ENCODE measurements at places on chromosomes 6 and 20.

GRCh38 chr6:45472382-45472781, 94.6 kb upstream of the SUPT3H start:
- no peak for DNase-seq

- no peak for DNase-seq
These were observed 317.1 kb downstream of the ESR1 start for GRCh38 chr6:152124429-152125074.

DNA sequence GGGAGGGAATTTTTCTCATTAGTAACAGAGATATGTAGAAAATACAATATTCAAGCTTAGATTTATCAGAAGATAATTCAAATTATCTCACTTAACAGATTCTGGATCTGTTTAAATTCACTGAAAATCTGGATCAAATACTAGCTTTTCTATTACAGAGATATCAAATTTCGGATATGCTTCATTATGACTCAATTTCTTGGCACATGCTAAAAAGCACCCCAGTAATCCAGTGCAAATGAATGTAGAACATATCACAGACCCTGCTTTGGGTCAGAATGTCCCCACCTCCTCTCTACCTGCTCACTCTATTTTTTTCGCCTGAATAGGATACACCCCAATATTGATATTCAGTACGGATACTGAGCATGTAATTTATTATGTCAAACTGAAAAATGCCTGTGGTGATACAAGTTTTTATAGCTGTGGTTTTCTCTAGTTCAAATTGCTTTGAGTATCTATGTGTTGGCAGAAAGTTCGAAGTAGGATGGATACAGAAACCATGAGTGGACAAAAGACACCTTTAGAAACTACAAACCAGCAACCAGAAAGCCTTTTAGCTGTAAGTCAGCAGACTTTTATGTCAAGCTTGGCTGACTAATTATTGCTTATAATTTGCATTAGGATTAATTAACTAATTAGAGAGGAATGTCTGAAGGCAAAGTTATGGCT, 290.0 kb downstream of the TFAP2B start:
- DNase-seq: no peak

DNA sequence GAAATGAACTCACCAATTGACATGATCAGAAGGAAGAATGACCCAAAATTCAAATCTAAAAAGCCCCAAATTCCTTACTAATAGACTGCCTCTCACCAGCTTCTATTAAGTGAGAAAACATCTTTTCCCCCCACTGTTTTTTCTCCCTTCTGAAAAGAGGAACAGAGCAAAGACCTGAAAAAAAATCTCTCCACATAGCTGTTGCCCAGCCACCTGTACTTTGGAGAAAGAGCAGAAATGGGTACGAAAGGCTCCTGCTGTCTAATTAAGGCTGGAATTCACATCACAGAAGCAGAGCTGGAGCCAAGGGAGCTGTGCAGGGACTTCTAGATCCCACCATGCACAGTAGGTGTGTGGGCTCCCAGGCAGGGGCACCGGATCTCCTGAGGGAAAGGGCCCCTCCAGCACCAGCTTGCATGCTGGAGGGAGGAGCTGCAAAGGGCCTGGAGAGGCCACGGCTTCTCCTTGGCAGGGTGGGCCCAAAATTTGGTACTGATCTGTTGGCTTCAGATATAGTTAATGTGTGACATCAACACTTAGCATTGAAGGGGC, 73.2 kb upstream of the DUSP22 start:
- no peak for DNase-seq

GRCh38 chr6:28659250-28659566, 133.5 kb downstream of the GPX5 start:
- DNase-seq: no peak

DNA sequence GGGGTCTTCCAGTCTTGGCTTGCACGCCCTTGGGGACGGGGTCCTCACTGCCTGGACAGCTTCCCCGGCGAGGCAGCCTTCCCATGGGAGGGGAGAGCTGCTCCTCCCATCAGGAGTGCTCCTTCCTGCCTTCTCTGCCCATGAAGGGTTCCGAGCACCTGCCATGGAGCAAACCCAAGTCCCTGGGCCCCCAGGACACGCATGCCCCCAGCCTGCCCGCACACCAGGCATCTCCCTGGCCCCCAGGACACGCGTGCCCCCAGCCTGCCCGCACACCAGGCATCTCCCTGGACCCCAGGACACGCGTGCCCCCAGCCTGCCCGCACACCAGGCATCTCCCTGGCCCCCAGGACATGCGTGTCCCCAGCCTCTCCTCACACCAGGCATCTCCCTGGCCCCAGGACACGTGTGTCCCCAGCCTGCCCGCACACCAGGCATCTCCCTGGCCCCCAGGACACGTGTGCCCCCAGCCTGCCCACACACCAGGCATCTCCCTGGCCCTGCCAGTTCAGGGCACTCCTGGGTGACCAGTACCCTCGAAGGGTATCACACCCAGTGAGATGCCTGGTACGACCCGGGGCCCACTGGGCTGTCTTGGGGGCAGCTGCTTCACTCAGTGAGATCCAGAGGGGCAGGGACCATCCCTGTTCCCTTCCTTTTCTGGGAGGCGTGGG, 21.7 kb downstream of the COL20A1 start:
- no peak for DNase-seq

DNA sequence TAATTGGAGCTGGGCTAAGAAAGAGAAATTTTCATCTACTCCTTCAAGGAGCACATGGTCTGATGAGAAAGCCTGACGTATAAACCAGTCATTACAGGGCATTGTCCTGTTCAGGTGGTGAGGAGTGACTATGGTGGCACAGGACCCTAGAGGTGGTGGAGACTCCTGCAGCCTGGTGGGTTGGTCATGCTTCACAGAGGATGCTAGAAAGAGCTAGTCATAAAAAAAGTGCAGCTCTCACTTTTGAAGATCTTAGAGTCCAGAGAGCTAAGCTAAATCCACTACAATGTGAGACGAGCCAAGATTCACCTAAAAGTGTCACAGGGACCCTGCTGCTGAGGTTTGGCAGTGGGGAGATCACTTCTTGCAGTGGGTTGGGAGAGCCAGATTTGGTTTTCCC, 9.8 kb upstream of the ZNF831 start:
- DNase-seq: no peak

DNA sequence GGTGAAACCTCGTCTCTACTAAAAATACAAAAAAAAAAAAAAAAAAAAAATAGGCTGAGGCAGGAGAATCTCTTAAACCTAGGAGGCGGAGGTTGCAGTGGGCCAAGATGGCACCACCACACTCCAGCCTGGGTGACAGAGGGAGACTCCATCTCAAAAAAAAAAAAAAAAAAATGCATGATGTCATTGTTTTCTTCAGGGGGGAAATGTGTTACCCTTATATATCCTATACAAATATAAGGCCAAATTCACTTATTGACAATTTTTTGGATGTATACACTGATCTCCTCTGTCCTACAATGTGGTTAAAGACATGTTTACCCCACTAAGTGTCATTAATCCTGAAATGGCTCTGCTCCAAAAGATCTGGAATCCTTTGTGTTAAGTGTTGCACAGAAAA, 73.1 kb downstream of the TPBG start:
- DNase-seq: no peak

DNA sequence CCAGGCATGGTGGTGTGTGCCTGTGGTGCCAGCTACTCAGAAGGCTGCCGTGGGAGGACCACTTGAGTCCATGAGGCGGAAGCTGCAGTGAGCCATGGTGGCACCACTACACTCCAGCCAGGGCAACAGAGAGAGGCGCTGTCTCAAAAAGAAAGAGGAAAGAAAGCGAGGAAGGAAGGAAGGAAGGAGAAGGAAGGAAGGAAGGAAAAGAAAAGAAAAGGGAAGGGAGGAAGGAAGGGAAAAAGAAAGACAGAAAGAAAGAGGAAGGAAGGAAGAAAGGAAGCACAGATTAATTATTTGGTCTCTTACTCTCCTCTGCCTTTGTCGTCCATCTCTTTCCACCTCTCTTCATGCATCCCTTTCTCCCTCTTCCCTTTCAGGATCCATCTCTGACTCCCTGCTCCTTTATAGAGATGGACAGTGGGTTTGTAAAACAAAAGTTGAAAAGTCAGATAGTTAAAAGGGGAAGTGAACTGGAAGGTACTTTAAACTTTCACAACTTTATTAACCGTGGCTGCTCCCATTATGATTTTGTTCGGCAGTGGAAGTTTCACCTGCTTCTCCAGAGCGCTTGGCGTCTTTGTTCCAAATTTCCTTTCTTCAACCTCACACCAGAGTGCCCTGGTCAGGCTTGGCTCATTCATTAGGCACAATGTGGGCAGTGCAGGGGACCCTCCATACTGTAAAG, 1.5 kb downstream of the HLA-DQA1 start:
- DNase-seq: no peak

DNA sequence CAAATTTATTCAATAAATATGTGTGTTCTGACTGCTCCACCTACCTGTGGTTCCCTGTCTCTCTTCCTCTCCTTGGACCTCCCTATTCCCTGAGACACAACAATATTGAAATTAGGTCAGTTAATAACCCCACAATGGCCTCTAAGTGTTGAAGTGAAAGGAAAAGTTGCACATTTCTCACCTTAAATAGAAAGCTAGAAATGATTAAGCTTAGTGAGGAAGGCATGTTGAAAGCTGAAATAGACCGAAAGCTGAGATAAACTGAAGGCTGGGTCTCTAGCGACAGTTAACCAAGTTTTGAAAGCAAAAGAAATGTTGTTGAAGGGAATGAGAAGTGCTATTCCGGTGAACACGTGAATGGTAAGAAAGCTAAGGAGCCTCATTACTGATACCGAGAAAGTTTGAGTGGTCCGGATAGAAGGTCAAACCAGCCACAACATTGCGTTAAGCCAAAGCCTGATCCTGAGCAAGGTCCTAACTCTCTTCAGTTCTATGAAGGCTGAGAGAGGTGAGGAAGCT, 34.1 kb downstream of the UST start:
- no peak for DNase-seq

- no peak for DNase-seq
These were observed 101.1 kb downstream of the ISM1 start for GRCh38 chr20:13322198-13322597.

DNA sequence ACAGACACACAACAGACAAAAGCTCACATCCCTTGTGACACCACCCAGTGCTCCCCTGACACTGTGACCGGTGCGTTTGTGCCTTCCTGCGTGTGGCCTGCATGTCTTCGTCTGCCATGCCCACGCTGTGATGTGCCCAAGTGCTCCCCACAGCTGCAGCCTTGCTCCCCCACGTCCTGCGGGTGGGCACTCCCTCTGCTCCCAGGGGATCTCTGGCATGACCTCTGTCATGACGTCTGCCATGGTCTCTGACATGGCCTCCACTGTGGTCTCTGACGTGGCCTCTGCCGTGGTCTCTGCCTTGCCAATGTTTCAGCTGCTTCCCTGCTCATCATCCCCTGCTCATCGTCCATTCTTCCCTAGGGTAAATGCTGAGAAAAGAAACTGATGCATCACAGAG, 200.9 kb downstream of the DLL1 start:
- DNase-seq: no peak

DNA sequence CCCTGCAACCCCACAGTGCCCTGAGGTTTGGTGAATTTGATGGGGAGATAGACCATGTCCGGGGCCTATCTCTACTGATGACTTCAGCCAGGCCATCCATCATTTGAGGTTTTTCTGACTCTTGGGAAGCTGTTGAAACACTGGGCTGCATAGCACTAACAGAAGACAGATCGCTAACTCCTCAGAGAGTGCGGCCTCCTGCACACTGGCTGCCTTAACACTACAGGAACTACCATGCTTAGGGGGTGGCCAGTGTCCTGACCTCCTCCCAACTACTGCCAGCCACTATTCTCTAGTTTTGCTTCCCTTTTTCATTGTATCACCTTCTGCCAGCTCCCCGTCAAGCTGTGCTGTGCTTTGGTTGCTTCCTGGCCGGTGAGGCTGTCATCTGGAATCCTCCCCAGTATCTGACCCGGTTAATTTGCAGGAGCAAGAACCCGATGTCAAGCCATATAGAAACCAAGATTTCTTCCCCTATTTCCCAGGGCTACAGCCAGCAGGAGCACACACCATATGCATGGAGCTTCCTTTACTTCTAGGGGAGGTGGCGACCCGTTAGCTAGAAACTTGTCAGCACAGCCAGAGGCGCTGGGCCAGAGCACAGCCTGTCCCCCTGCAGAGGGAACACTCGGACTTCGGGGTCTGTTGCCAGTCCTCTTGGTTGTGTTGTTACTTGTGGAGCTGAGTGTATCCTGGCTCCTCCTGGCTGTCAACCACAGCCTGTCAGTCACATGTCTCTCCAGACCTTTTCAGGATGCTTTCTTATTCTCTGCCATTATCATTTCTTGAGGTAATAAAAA, 57.3 kb upstream of the TRAF3IP2 start:
- DNase-seq: no peak

DNA sequence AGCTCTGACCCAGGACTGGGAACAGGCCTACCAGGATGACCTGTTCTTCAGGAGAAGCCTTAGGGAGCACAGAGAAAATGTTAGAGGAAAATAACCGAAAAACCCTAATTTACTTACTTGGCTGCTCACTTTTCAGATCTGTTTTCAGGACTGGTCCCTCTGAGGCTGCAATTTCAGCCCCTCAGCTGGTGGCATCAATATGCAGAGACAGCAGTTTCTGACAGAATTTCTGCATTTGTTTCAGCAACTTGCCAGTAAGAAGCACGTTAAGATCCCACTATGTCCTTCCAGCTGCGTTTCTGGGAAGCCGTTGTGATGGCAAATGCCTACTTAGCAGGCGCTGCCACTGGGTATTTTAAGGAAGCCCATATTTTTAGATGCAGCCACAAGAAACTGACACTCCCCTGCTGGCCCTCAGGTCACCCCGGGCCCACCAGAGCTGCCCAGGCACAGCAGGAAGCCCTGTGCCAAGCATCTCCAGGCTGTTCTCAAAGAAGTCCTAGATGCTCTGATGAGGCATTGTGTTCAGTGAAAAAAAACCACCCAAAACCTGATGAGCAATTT, 7.5 kb downstream of the YTHDF1 start:
- no peak for DNase-seq

DNA sequence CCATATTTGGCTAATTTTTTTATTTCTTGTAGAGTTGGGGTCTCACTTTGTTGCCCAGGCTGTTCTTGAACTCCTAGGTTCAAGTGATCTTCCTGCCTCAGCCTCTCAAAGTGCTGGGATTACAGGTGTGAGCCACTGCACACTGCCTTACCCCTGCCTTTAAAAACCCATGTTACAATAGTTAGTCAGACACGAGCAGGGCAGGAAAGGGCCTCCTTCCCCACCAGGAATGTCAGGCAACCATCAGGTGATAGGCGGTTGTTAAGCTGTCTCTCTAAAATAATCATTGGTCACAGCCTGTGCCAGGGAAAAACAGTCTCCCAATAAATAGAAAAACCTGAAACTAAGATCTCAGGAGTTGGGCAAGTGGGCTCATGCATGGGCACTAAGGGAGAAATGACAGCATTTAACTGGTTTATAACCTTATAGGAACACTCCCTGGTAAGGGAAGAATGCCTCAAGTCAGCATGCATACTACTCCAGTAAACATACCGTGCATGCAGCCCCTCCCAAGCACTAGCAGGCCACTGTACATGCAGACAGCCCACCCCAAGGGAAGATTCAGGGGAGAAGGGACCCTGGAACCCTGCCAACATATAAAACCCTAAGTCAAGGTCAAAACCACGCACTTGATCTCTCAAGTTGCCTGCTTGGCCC, 8.4 kb downstream of the OR2H2 start:
- DNase-seq: no peak

GRCh38 chr6:44342052-44342451, 398 bp upstream of the SPATS1 start:
- no peak for DNase-seq
